GM12865 (cell line): ENCODE measurements at places on chromosomes 5 and 9.

GRCh38 chr5:149313151-149313841 is 32.0 kb upstream of the GRPEL2 start:
- no peak for DNase-seq

- no peak for DNase-seq
These were observed 102.9 kb upstream of the RAD23B start for GRCh38 chr9:107180206-107180605.

DNA sequence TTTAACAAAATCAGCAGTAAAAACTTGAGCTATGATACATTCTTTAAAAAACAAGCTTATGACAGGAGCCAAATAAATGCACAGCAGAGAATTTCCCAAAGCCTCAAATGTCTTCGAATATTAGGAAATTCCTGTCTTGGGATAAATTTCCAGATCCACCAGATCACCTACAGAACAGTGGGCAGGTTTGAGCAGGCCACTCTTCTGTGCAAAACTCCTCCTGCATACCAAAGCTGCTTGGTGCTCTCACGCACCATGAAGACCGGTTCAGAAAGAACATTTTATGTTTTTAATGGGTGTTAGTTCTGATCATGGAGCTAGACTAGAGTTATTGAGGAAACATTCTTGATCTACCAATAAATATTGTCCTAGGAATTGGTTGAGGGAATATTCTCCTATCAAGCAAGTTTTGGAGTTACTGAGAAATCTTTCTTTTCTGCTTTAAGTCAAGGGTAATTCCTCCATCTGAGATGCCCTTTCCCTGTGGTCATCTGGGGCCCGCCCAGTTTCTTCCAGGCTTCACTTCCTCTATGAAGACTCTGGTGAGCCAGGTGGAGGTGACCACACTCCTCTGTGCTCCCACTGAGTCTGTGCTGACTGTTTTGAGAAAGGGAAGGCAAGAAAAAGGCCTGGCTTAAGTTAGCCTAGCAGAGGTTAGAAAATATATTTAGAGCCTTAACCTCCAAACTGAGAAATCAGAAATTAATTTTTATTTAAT is 17.9 kb downstream of the TNFSF15 start:
- DNase-seq, result no peak

- peak; percentile 77 for DNase-seq
These were observed 61.7 kb downstream of the DAP start for GRCh38 chr5:10699281-10699874.

DNA sequence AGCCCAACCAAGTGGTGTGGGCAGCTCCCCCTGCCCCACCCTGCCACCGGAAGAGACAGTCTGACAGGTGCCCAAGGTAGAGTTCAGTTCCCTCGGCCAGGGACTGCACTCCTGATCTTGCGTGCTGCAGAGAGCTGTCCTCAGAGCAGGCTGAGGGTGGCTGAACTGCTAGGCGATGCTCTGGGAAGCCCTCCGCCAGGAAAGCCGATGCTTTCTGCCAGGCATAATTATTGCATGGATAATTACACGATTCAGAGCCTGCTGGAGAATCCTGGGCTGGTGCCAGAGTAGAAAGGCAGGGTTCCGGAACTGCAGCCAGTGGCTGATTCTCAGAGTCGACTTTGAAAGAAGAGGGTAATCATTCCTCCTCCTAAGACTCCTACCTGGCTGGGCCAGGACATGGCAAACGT is 19.3 kb downstream of the KCNIP1 start:
- DNase-seq, result no peak

DNA sequence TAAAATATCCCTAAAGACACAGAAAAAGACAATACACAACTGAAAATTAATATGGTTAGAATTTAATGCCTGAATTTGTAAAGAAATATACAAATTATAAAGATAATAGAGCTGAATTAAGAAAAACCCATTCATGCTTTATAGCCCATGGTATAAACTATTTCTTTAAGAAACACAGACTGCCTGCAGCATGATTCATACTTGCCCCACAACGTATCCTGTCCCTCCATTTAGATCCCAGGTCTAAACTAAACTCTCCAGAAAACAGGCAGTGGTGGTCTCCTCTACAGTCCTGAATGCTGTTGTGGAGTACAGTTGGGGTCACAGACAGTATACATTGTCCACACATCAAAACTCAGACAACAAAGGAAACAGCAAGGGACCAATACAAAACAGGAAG is 24.8 kb downstream of the IL6ST start:
- DNase-seq, result no peak
